Neural progenitor cell (in vitro differentiated cells): ENCODE measurements at places on chromosomes 12 and 14. TPM values are rescaled to one million over a fixed set of nuclear protein-coding genes. Genes with fewer than 3 reads are reported as not detected.

Gene RSRC2
- 156 and 248 TPM in 2 replicates for total RNA-seq

Gene GRIN2B
- total RNA-seq, result 0.52 and 1.3 TPM in 2 replicates

Gene PTPN21
- 10.1 and 11.7 TPM in 2 replicates for total RNA-seq

GRCh38 chr14:51118993-51119392, 24.1 kb upstream of the TRIM9 start:
- DNase-seq, result no peak

GRCh38 chr14:58769771-58770170, 132.0 kb downstream of the DACT1 start:
- DNase-seq, result no peak

GRCh38 chr12:63782466-63782865, 2.8 kb downstream of the RXYLT1 start:
- no peak for DNase-seq
